ENCODE measurements at places on chromosomes 11 and 22.

GRCh38 chr11:34552270-34552669 lies 38.7 kb upstream of the ELF5 start:
- DNase-seq: no peak

- no peak for DNase-seq
These were observed 53.9 kb upstream of the MTNR1B start for GRCh38 chr11:92915551-92915950.

GRCh38 chr11:61125310-61125684 lies 23.0 kb downstream of the CD5 start:
- no peak for DNase-seq

DNA sequence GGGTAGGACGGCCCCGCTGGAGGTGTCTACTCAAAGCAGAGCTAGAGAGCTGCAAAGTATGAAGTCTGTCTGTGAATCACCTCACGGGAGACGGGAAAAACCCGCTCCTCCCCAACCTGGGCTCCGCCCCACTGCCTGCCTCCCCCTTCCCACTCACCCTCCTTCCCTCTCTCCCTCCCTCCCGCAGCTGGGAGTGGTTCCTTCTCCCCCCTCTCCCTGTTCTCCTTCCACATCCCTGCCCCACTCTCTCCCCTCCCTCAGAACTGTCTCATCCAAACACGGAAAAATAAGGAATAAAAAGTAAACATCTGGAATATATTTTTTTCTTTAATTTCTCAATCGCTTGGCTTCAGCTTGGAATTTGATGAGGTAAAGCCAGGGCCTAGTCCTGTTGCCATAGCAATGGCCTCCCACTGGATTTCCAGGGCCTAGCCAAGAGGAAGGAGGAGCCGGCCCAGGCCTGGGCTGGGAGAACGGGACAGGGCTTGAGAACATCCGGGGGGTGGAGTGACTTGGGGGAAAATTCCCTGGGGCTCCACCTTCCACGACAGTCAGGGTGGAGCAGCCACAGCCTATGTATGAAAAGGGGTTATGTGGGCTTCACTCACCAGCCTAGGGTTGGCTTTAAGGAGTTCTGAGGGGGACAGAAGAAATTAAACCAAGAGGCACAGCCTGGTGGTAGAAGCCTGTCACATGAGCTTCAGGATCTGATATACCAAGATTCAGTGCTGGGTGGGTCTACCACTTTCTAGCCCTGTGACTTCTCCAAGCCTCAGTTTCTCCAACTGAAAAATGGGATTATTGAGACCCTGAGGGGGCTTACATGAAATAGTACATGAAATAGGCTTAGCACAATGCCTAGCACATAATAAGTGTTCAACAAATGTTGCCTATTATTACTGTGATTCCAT lies 2.2 kb downstream of the TNKS1BP1 start:
- no peak for DNase-seq
